Stimulated activated effector memory CD8-positive, alpha-beta T cell treated with anti-CD3 and anti-CD28 coated beads, Interleukin-12 subunit alpha, Interleukin-12 subunit beta, amount 100 ng/mL, for 72 hours (primary cell): ENCODE measurements at places on chromosomes 16 and 17.

GRCh38 chr17:75244133-75244866, 17.1 kb downstream of the GGA3 start:
- no peak for DNase-seq

GRCh38 chr16:6247775-6248174, 1084.9 kb upstream of the RBFOX1 start:
- no peak for DNase-seq

- no peak for DNase-seq
Observed at GRCh38 chr17:62597920-62598319, 29.6 kb upstream of the MRC2 start.

GRCh38 chr16:79402920-79403319, 197.6 kb downstream of the MAF start:
- no peak for DNase-seq

- DNase-seq = no peak
Observed at GRCh38 chr17:82053130-82053529, 1.4 kb downstream of the GPS1 start.

DNA sequence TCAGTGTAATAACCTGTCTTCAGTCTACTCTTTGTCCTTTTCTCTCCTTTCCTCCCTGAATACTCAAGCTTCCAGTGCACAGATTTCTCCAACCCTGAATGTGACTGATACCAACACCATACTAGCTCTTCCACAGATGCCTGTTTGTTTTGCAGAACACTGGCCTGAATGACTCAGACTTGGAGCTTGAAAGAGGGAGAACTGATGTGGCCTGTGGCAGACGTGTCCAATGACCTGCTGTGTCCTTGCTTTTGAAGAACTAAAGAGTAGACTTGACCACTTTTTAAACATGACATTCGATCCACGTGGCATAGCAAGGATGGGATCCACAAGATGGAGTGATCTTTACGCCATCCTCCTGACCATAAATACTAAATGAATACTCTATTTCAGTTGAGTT, 361.0 kb downstream of the WWOX start:
- no peak for DNase-seq

- DNase-seq = no peak
Observed at GRCh38 chr16:2458887-2459646, 842 bp upstream of the TEDC2 start.

DNA sequence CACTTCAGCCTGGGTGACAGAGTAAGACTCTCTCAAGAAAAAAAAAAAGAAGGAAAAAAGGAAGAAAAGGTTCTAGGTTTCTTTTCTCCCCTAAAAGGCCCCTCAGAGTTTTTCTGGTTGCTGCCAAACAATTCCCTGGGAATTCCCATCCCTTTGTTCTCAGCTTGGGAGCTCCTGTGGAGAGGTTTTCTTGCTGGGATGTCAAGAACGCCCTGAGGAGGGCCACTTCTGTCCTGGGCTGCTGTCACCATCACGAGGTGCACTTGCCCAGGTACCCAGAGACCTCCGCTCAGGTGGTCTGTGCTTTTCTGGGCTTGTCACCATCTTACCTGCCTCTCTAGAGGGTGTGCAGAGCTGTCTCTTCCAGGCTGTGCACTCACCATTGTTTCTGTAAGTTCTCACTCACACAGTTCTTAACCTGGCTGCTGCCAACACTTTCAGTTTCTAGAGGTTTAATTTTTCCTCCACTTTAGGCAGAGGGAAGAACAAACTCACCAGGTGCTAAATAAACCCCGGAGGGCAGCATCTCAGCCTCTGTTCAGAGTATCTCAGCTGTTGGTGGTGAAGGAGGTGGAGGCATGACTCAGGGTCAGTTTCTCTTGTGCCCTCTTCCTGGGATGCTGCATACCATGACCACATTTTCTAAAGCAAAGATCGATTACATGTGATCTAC, 2.4 kb upstream of the COX6A2 start:
- DNase-seq = no peak

DNA sequence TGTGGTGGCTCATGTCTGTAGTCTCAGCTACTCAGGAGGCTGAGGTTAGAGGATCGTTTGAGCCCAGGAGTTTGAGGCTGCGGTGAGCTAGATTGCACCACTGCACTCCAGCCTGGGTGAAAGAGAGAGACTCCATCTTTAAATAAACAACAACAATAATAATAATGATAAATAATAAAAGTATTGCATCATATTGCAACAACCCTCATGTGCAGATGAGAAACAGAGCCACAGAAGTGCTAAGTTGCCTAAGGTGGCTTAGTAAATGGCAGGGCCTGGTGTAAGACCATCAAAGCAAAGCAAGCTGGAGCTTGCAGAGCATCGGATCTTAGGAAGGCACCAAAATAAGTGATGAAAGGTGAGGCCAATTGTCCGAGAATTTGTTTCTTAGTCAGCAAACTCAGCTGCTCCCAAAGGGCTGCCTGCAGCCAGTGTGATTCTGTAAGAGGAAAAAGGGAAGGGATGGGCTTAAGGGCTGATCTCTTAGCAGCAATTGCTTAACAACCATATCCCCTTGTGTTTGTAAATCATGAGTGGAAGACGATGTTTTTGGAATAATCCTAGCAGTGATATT, 45.3 kb upstream of the HS3ST3A1 start:
- no peak for DNase-seq

DNA sequence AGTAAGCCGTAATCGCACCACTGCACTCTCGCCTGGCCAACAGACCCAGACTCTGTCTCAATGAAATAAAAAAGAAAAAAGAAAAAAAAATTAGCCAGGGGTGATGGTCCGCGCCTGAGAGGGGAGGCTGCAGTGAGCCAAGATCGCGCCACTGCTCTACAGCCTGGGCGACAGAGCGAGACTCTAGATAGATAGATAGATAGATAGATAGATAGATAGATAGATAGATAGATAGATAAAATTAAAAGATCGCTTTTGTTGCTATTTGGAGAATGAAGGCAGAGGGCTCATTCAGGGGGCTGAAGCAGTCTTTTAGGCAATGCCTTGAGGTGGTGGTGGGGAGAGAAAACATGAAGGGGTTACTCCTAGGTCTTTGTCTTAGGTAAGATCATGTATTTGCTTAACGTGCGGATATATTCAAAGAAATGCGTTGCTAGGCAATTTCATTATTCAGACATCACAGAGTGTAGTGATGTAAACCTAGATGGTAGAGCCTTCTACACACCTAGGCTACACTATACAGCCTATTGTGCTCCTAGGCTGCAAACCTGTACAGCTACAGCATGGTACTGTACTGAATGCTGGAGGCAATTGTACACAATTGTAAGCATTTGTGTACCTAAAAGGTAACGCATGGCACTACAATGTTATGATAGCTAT, 4.3 kb upstream of the HES7 start:
- DNase-seq = no peak
